ENCODE measurements at places on chromosomes 16 and 17. TPM values are rescaled to one million over a fixed set of nuclear protein-coding genes. Genes with fewer than 3 reads are reported as not detected.

The ASIC2 gene
- total RNA-seq = 1.1 TPM

The BCL6B gene
- total RNA-seq = 7.4 TPM

The MT1G gene
- total RNA-seq = 17.7 TPM

The SLC52A1 gene
- 0.61 TPM for total RNA-seq

The KRT17 gene
- 0.50 TPM for total RNA-seq

The HOXB6 gene
- total RNA-seq = not detected

The TP53TG3F gene
- total RNA-seq = not detected

The SPN gene
- total RNA-seq = 1.8 TPM

- H3K4me1 ChIP-seq = no peaks in the 10 kb centered on the region
- H3K27ac ChIP-seq = no peak overlapping the region
- H3K27me3 ChIP-seq = no peaks in the 10 kb centered on the region
- DNase-seq = no peak
- H3K36me3 ChIP-seq = no peaks in the 10 kb centered on the region
These were observed 57.8 kb downstream of the LMF1 start for GRCh38 chr16:912684-913613.

DNA sequence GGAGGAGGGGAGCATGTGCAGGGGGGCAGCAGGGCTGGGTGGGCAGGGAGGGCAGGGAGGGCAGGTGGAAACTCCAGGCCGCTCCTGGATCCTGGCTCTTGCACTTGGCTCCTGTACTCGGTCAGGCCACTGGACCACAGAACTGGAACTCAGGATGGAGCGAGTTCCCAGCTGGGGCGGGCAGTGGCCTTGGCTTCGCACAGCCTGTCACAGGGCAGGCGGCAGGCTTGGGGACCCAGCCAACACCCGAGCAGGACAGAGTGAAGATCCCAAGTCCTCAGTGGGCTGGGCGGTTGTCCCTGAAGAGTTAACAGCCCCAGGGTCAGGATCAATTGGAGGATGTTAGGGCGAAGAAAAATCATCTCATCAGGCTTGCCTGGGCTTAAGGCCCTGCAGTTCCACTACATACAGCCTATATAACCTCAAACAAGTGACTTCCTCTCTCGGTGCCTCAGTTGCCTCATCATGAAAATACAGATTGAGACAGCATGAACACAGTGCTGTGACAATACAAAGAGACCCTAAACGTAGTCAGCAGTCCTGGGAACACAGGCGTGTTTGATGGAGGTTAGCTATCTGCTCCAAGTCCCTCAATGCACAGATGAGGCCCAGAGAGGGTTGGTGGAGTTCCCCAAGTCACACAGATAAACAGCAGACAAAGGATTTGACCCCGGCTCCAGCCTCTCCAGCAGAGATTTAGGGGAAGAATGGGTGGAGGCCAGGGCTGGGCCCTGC lies 21.9 kb downstream of the ZNF423 start:
- H3K4me3 ChIP-seq = no peak overlapping the region
- H3K27ac ChIP-seq = no peak overlapping the region
- no peaks in the 10 kb centered on the region for H3K36me3 ChIP-seq
- peaks cover 57% of the 10 kb centered on the region for H3K4me1 ChIP-seq
- DNase-seq = no peak

- H3K27me3 ChIP-seq = no peaks in the 10 kb centered on the region
- peaks cover 6% of the 10 kb centered on the region for H3K4me1 ChIP-seq
- no peak overlapping the region for H3K4me3 ChIP-seq
- H3K36me3 ChIP-seq = no peaks in the 10 kb centered on the region
These were observed 78.3 kb downstream of the DNAH17 start for GRCh38 chr17:78498848-78499247.

DNA sequence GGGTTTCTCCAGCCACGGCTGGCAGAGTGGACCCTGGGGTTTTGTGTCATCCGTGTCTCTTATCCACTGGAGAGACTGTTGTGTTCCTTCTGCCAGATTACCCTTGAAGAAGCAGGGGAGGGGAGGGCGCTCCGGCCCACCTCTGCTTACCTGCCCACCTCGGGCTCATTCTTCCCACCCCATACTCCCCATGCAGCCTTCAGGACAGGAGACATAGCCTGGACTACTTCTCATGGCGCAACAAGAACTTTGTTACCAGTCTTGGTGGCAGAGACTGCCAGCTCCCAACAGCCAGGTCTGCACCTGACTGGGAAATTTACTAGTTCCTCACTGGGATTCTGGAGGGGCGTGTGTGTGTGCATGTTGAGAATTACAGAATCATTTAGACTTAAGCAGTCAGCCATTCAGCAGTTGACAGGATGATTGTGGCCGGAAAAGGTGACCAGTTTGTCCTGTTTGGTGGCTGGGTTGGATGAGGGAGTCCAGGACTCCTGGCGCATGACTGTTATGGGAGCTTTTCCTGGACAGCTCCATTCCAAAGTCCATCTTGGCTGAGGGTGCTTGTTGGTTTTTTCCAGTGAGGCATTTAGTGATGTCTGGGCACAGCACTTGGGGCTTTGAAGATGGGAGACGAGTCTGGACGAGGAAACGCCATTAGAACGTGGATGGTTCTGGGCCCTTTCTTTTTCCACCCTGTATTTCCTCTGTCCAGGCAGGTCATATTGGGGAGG lies 8.7 kb downstream of the GSE1 start:
- peaks cover 5% of the 10 kb centered on the region for H3K36me3 ChIP-seq
- no peak for DNase-seq
- H3K27ac ChIP-seq = no peak overlapping the region
- H3K4me1 ChIP-seq = peaks cover 13% of the 10 kb centered on the region
- no peaks in the 10 kb centered on the region for H3K27me3 ChIP-seq

- no peak for DNase-seq
- no peaks in the 10 kb centered on the region for H3K27me3 ChIP-seq
These were observed 26.0 kb upstream of the IRX3 start for GRCh38 chr16:54312502-54312991.

- no peaks in the 10 kb centered on the region for H3K4me1 ChIP-seq
- peaks cover 55% of the 10 kb centered on the region for H3K27me3 ChIP-seq
- H3K27ac ChIP-seq = no peak overlapping the region
- DNase-seq = no peak
These were observed 1.6 kb upstream of the TBX21 start for GRCh38 chr17:47731396-47731795.

- no peaks in the 10 kb centered on the region for H3K4me1 ChIP-seq
- no peaks in the 10 kb centered on the region for H3K27me3 ChIP-seq
- H3K36me3 ChIP-seq = no peaks in the 10 kb centered on the region
- H3K4me3 ChIP-seq = no peak overlapping the region
These were observed 72.4 kb downstream of the PGS1 start for GRCh38 chr17:78450696-78451345.

DNA sequence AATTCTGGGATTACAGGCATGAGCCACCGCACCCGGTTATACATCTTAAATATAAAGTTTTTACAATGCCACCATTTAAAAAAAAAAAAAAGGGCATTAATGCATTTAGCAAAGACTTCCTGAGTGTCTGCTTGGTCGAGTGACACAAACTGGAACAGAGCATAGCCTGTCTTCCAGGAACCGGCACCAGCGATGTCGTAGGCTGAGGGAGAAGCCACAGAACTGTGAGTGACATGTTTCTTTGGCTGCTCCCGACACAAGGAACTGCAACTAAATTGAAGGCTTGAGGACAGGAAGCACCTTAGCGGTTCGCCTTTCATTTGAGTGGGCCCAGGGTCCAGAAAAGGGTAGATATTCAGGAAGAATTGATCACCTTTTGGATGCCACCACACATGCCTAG lies 717.8 kb downstream of the MAF start:
- H3K27ac ChIP-seq = no peak overlapping the region
- H3K4me1 ChIP-seq = no peaks in the 10 kb centered on the region
- H3K27me3 ChIP-seq = no peaks in the 10 kb centered on the region
- H3K4me3 ChIP-seq = no peak overlapping the region

DNA sequence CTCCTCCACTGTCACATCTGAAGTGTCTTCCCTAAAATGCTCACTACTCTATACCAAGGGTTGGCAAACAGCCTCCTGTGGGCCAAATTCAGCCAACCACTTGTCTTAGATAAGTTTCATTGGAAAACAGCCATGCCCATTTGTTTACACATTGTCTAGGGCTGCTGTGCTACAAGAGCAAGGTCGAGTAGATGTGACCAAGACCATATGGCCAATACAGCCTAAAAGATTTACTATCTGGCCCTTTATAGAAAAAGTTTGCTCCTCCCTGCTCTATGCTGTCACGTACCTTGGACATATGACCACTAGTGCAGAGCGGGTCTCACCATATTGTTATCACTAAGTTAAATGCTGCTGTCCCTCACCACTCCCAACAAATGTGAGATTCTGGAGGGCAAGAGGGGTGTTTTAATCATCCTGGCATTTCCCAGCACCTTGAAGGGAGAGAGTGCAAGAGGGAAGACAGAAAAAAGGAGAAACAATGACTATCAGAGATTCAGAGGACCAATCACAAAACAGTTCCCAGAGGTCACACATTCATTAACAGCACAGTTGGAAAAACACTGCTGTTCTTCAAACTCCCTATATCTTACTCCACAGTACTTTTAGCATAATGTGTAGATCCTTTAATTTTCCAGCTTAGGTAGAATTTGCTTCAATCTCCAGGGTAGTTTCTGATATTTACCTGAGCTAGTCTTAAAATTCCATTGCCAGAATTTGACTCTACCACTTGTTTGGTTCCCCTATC lies 13.2 kb downstream of the LSM12 start:
- no peak overlapping the region for H3K27ac ChIP-seq
- DNase-seq = no peak
- H3K36me3 ChIP-seq = peaks cover 68% of the 10 kb centered on the region
- no peaks in the 10 kb centered on the region for H3K4me1 ChIP-seq
- H3K27me3 ChIP-seq = no peaks in the 10 kb centered on the region
- no peak overlapping the region for H3K4me3 ChIP-seq

DNA sequence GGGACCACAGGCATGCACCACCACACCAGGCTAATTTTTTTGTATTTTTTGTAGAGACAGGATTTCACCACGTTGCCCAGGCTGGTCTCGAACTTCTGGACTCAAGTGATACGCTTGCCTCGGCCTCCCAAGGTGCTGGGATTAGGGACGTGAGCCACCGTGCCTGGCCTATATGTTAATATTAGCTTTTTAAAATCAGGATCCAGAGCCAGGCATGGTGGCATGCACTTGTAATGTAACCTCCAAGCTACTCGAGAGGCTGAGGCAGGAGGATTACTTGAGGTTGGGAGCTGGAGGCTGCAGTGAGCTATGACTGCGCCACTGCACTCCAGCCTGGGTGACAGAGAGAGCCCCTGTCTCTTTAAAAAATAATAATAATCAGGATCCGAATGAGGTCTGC lies 8.5 kb upstream of the ADCY7 start:
- DNase-seq = no peak
- H3K4me1 ChIP-seq = no peaks in the 10 kb centered on the region
- H3K4me3 ChIP-seq = no peak overlapping the region

DNA sequence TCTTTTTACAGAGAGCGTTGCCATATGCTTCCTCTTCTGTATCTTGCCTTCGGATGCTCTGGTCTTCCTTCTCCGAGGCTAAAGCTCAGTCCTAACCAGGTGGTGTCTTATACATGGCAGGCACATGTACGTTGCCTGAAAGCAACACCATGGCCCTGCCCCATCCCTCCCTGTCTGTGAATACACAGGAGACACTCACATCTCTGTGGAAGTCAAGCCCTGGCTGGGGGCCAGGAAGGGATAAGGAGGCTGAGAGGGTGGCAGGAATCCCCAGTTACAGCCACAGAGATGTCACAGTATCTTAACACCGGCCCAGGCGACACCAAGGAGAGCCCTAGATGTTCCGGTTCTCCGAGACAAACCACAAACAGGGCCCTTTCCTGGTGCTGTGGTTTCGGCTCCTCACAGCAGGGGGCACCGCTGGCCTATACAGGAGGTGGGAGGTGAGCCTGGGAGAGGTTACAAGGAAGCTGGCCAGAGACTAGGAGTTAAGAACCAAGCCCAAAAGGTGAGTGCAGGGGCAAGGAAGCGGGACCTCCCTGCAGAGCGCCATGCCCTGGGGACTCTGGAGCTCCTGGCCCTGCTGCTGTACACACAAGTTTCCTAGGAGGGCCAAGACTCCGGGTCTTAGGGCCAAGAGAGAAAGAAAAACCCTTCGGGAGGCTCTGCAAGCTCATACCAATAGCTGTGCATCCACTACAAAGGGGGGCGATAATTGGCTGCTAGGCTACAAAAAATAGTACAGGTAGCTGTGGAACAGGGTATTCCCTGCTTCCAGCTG lies 41.7 kb downstream of the SRL start:
- no peak for DNase-seq
- no peaks in the 10 kb centered on the region for H3K36me3 ChIP-seq
- peaks cover 6% of the 10 kb centered on the region for H3K4me1 ChIP-seq

- H3K36me3 ChIP-seq = peaks cover 14% of the 10 kb centered on the region
- H3K4me3 ChIP-seq = no peak overlapping the region
- H3K27me3 ChIP-seq = no peaks in the 10 kb centered on the region
These were observed 1.1 kb upstream of the NDUFAB1 start for GRCh38 chr16:23597003-23597756.

DNA sequence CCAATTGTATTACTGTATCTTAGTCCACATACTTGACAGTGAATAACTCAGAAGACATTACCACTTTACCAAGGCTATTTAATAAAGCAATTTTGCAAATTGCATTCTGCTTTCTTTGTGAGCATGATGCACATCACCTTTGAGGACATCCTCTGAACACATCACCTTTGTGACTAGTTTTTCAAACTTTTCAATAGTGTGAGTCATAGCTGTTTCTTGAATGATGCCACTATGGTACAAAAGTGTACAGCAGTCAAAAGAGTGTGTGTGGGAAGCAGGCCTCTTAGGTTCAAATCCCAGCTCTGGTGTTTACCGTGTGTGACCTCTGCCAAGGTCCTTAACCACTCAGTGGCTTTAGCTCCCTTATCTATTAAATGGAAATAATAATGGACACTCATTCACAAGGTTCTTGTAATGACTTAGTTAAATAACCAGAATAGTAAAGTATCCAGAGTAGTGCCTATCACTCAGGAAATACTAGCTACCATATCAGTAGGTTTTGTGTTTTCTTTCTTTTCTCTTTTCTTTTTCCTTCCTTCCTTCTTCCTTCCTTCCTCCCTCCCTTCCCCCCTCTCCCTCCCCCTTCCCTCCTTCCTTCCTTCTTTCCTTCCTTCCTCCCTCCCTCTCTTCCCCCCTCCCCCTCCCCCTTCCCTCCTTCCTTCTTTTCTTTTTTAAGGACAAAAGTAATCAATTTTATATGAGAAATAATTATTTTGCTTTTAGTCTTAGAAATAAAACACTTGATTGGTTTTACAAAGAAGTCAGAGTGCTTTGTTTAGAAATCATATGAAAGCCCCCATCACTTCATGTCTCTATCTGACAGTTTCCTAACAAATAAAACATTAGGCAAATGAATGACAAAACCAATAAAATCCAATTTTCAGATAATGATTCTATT lies 178.9 kb downstream of the MYO1D start:
- no peaks in the 10 kb centered on the region for H3K27me3 ChIP-seq
- H3K4me3 ChIP-seq = no peak overlapping the region
- no peak overlapping the region for H3K27ac ChIP-seq
- DNase-seq = no peak

- no peak overlapping the region for H3K4me3 ChIP-seq
- H3K27me3 ChIP-seq = peaks cover 26% of the 10 kb centered on the region
- DNase-seq = no peak
These were observed 1.9 kb downstream of the NOD2 start for GRCh38 chr16:50695017-50696000.

- no peak overlapping the region for H3K4me3 ChIP-seq
- H3K36me3 ChIP-seq = no peaks in the 10 kb centered on the region
- H3K27me3 ChIP-seq = no peaks in the 10 kb centered on the region
- H3K27ac ChIP-seq = no peak overlapping the region
- DNase-seq = no peak
- H3K4me1 ChIP-seq = no peaks in the 10 kb centered on the region
These were observed 44.0 kb downstream of the NSRP1 start for GRCh38 chr17:30160419-30161172.
